ENCODE measurements at places on chromosomes 7 and 10.

- DNase-seq: no peak
Observed at GRCh38 chr7:117803476-117803875, 69.8 kb downstream of the CTTNBP2 start.

DNA sequence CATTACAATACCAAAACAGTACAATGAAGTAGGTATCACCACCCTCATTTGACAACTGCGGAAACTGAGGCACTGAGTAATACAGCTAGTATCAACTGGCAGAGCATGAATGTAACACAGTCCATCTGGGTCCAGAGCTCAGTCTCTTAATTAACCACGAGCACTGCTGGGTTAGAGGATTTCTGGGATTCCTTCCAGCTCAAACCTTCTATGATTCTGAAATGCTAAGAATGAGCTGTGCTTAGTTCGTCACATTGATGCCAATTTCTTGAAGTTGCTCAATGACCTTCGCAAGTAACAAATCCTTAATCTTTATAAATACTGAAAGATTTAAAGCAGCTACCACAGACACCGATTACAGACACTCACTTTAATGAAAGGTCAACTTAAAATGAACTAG lies 62.5 kb downstream of the SGMS1 start:
- no peak for DNase-seq

DNA sequence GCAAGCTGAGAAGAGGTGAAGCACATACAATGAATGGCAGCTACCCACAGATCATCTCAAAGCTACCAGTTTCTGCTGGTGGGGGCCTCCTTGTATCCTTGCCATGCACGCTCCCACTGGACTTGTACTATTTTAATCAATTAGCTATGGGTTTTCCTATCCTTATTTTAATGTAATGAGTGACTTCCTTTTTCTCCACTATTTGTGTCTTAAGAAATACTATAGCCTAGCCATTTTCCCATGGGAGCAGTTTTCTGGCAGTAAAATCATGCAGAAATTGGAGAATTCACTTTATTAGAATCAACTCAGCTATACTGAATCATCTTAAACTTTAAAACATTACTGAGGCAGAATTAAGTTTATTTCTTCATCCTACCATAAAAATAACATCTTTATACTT lies 73.5 kb downstream of the CTNNA3 start:
- no peak for DNase-seq

- no peak for DNase-seq
Observed at GRCh38 chr7:84549409-84549808, 354.8 kb upstream of the SEMA3A start.

GRCh38 chr10:97844678-97845077 lies 5.0 kb upstream of the GOLGA7B start:
- no peak for DNase-seq

DNA sequence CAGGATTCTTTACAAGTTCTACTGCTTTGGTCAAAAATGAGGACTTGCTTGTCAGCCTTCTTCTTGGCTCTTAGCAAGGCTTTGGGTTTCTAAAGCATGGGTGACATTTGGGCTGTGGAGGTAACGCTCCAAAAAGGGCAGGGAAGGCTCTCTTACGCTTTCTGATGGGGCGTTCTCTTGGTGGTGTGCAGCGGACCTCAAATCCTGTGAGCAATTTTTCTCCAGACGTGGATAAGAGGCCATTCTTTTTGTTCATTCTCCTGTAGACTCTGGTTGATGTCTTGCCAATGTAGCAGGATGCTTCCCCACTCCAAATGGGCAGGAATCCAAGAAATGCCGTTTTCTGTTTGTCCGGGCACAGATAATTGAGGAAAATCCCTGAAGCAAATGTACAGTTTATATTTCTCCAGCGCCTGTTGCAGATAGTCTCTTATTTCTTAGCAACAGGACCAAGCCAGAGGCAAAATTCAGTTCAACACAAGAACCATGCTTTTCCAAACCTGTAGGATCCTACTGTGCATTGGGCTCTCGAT lies 138.4 kb upstream of the NFE2L3 start:
- DNase-seq: no peak

DNA sequence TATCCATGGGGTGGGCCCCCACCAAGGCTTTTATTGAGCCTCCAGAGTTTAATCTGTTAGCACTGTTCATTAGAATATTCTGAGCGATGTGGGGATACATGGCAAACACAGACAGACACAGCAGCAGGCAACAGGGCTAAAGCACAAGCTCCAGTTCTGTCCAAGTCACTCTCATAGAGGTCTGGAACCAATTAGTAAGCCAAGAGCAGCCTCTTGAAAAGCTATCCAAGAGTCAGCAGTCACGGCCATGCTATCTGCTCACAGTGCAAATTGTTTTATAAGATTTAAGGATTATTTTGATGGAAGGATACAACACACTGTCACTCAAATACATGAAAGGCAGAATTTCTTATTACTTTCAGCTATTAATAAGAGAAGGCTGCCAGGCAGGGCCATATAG lies 86.4 kb upstream of the DGKB start:
- DNase-seq: no peak

- no peak for DNase-seq
Observed at GRCh38 chr7:44463169-44463808, 27.2 kb downstream of the NUDCD3 start.

DNA sequence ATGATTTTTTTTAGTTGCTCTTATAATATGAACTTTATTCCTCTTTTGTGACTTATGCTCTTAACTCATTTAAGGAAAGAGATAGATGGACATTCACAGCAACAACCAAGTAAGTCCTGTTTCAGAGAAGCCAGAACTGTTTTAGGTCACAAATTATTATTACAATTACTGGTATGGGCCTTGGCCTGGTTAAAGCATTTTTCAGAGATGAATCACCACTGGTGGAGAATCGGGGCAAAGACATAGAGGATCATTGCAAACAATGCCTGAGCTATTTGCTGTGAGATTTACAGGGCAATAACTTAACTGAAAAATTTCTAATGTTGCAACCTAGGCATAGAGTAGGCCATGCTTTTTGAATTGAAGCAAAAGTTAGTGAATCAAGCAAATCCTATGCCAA lies 138.0 kb upstream of the YAE1 start:
- DNase-seq: no peak

GRCh38 chr10:49620286-49620810 lies 6.5 kb downstream of the CHAT start:
- no peak for DNase-seq

GRCh38 chr10:22913474-22914092 lies 14.3 kb upstream of the ARMC3 start:
- DNase-seq: no peak
